Panc1 (cell line): ENCODE measurements at places on chromosomes 3 and 15. TPM values are rescaled to one million over a fixed set of nuclear protein-coding genes. Genes with fewer than 3 reads are reported as not detected.

The IGDCC3 gene
- 0.18 TPM for total RNA-seq

The PLA2G4D gene
- total RNA-seq: not detected

The ALS2CL gene
- total RNA-seq: 2.7 TPM

The LRIG1 gene
- 5.3 TPM for total RNA-seq

The SPINK8 gene
- total RNA-seq: not detected

The NLGN1 gene
- 0.85 TPM for total RNA-seq
